WTC11 (cell line): ENCODE measurements at places on chromosomes 6 and 20. TPM values are rescaled to one million over a fixed set of nuclear protein-coding genes. Genes with fewer than 3 reads are reported as not detected.

GRCh38 chr20:361561-361960 is 14.7 kb downstream of the NRSN2 start:
- H3K4me1 ChIP-seq = peaks cover 23% of the 10 kb centered on the region
- no peak for DNase-seq
- no peaks in the 10 kb centered on the region for H3K36me3 ChIP-seq
- H3K27ac ChIP-seq = no peak overlapping the region
- H3K4me3 ChIP-seq = no peak overlapping the region

HLA-DRA gene
- 2.8 to 3.9 TPM (median 3.6 TPM) in 3 replicates for total RNA-seq

- no peaks in the 10 kb centered on the region for H3K27me3 ChIP-seq
- no peak overlapping the region for H3K4me3 ChIP-seq
- peaks cover 46% of the 10 kb centered on the region for H3K36me3 ChIP-seq
- H3K27ac ChIP-seq = no peak overlapping the region
These were observed 10.5 kb downstream of the NPEPL1 start for GRCh38 chr20:58702859-58703648.

DNA sequence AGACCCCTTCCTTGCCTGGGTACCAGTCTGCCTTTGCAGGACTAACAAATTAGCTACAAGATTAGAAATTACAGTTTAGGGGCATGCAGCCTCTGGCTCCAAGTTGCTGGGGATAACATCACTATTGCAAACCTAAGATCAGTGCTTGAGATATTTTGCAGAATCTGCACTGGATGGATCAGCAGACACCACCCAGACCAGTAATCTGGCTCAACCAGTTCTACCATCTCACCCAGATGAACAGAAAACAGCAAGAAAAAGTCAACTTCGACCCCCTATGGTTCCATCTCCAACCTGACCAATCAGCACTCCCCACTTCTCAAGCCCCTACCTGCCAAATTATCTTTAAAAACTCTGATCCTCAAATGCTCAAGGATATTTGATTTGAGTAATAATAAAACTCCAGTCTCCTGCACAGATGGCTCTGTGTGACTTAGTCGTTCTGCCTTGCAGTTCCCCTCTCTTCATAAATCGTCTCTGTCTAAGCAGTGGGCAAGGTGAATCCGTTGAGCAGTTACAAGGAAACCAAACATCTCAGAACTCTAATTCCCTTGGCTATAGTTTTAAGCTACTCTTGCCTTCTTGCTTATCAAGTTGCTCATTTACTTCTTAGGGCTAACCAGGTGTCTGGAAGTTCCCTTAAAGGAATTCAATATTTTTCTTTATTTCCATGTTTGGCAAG is 16.1 kb upstream of the LMBRD1 start:
- H3K27me3 ChIP-seq = no peaks in the 10 kb centered on the region
- no peak overlapping the region for H3K4me3 ChIP-seq
- H3K36me3 ChIP-seq = no peaks in the 10 kb centered on the region
- no peak for DNase-seq
- peaks cover 40% of the 10 kb centered on the region for H3K4me1 ChIP-seq
- no peak overlapping the region for H3K27ac ChIP-seq

- no peak overlapping the region for H3K27ac ChIP-seq
- H3K36me3 ChIP-seq = no peaks in the 10 kb centered on the region
- no peak for DNase-seq
- no peak overlapping the region for H3K4me3 ChIP-seq
- no peaks in the 10 kb centered on the region for H3K27me3 ChIP-seq
These were observed 253.0 kb downstream of the TRDN start for GRCh38 chr6:123383718-123384117.
